ENCODE measurements at places on chromosomes 2 and 18.

DNA sequence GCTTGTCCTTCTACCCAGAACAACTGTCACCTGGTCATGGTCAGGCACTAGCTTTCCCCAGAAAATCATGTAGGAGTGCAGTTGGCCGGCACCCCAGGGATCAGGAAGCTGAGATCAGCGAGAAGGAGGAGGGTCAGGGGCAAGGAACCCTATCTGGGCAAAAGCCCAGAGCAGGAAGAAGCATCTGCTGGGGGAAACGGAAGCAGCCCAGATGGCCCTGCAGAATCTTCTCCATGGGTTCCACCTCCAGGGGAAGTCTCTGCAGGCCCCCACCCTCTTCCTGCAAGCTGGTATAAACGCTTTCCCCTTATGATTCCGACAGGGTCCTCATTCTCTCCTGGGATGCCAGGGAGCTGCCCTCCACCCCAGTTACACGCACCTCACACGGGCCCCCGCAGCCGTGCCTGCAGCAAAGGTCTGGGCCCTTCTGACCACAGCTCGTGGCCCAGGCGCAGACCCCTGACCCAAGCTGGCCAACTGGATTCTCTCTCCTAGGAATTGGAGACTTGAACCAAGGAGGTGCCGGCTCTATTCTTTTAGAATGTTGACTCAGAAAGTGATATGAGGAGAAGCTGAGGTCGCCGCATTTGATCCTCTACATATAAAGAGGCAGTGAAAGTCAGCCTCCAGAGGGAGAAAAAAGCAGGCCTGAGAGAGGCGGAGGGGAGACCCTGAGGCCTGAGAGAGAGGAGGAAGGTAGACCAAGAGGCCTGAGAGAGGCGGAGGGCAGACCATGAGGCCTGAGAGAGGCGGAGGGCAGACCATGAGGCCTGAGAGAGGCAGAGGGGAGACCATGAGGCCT is 71.0 kb downstream of the STPG4 start:
- no peak for DNase-seq

DNA sequence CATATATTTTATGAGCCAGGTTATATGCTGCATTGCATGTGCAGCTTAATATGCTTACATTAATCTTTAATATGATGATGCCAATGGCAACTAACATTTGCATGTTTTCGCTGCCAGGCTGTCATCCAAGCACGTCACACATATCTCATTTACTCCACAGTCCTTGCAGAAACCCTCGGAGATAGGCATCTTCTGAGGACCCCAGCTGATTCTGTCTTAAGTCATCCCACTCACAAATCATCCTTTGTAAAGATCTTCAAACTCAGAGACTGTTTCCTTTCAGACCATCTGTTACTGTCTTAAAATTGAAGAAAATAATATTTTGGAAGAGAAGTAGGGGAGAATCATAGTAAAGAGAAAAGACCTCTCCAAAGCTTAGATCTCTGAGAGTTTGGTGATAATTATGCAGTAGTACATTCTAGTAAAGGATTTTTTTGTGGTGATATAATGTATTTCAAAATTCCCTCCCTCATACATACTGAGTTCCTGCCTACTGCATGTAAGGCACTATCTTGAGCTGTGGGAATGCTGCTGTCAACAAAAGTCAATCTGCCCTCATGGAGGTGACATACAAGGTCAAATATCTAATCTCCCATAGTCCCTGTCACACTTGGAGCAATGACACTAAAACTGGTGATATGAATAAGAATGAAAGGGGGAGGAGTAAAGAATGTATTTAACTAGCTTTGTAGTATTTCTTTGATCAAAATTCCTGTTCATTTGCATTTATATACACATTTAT is 11.0 kb downstream of the ITGA4 start:
- DNase-seq = no peak

- no peak for DNase-seq
Observed at GRCh38 chr2:132978840-132979239, 308.8 kb upstream of the LYPD1 start.

GRCh38 chr2:196383799-196384198 is 212.4 kb upstream of the STK17B start:
- DNase-seq = no peak

DNA sequence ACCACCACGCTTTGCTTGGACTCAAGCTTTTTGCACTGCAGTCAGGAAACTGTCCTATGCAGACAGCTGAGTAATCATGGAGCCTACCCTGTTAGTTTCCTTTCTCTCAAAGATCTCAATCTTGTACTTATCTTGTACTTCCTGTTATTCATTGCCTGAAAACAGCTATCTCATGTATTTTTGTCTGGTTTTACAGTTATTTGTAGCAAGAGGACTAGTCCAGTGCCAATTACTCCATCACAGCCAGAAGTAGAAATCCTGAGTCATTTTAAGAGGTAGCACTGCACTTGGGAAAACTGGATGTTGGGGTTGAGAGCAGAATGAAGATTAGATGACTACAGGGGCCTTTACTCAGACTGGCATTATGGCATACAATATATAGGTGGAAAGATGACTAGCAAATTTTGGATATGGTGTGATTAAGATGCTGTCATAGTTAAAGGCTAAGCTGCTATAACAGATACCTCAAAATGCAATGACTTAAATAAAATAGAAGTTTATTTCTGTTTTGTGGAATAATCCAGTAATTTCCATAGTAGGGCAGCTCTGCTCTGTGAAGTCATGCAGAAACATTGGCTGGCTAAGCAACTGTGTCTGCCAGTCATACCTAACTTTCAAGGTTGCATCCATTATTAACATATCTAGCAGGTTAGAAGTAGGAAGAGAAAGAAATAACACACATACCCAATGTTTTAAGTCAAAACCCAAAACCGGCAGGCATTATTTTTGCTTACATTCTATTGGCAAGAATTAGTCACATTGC is 21.1 kb upstream of the CHMP3 start:
- DNase-seq = no peak

GRCh38 chr18:79409313-79409712 is 13.6 kb downstream of the NFATC1 start:
- DNase-seq = no peak

GRCh38 chr2:109538546-109538945 is 75.2 kb downstream of the SEPTIN10 start:
- DNase-seq = no peak

- no peak for DNase-seq
Observed at GRCh38 chr18:78656346-78656925, 323.2 kb upstream of the SALL3 start.

GRCh38 chr18:69715191-69715795 is 232.4 kb downstream of the CD226 start:
- DNase-seq = no peak

- DNase-seq = no peak
Observed at GRCh38 chr2:118738524-118739308, 108.7 kb downstream of the EN1 start.

DNA sequence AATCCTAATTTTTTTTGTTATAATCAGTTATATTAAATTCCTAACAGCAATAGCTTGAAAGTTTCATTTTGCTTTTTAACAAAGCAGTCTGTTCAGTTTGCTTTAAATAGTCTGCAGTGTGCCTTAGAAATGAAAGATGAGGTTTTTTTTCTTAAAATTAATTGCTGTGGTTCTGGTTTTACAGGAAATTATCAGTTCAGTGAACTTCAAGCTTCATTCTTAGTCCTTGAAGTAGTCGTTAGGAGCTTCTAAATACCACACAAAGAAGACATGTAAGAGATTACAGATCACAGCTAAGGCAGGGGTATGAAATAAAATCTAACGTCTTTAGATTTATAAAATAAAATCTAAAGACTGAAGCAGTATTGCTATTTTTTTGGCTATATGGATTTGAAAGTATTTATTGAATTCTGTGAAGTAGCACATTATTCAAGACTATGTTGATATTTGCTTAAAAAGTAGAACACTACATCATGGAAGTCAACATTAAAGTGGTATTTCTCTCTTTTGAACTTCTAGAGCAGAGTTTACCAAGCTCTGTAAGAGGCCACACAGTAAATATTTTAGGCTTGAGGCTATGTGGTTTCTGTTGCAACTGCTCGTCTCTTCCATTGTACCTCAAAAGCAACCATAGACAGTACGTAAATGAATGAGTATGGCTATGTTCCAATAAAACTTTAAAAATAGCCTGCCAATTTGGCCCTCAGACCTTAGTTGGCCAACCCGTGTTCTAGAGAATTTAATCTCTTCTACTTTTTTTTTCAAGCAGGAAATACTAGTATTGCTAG is 81.5 kb upstream of the STON1 start:
- DNase-seq = no peak

DNA sequence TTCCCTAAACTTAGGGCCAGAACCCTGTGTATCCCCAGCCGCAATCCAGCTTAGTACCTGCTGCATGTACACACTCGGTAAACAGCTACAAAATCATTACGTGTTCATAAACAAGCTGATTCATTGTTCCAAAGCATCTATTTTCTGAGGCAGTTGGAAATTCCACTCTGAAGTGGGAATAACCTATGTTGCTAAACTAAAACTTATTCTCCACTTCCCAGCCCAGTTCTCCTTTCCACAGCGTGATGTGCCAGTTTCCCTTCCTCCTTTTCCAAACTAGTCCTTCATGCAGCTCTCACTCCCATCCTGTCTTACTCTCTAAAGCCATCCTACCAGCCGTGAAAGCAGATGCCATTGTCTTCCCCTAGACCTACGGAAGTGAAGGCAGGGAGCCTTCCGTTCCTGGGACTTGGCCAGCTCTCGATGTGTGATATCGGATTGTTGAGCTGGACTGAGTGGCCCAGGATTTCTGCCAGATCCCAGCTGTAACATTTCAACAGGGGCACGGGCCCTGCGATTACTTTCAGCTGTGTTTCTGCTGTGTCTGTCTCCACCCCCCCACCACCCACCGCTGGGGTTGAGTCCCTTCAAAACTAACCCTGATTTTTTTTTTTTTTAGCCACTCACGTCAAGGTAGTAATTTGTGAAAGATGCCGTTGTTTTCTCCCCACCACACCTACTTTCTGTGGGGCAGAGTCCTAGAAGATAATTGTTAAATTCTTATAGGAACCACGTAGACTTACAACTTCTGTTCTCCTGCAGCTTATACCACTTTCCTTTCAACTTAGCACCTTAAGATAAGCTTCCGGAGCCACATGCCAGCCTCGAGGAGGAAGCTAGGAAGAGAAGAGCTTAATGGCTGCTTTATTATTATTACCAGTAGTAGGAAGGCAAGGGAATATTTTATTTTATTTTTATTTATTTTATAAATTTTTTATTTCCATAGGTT is 100.9 kb downstream of the CRIM1 start:
- no peak for DNase-seq

DNA sequence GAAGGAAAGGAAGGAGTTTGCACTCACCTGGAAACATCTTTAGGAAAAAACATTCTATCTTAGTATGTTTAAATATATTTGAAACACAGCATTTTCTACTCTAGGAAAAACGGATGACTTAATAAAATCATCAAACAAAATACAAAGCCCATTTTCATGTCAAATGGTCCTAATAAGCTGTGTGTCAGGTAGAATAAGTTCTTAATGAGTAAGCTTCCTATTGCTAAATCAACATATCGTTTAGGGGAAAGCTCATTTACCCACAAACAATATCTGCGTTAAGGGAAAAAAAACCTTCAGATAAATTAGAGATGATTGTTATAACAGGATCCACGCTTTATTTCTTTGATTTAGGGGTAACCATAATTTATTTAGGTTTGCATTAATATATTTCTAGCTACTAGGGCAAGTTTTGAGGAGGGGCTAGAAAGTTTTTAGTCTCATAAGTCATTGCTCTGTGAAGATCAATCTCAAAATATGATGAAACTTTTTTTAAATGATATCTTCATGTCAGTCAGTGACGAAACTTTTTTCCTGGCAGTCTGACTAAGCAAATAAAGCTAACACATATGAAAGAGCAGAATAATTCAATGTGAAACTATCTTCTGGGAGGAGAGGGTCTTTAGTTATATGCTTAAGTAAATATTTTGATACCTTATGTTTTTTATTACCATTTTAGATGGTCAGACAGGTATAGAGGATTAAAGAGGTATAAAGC is 147.1 kb downstream of the WDSUB1 start:
- DNase-seq = no peak

- DNase-seq = no peak
Observed at GRCh38 chr18:48721312-48721711, 182.5 kb downstream of the CTIF start.

DNA sequence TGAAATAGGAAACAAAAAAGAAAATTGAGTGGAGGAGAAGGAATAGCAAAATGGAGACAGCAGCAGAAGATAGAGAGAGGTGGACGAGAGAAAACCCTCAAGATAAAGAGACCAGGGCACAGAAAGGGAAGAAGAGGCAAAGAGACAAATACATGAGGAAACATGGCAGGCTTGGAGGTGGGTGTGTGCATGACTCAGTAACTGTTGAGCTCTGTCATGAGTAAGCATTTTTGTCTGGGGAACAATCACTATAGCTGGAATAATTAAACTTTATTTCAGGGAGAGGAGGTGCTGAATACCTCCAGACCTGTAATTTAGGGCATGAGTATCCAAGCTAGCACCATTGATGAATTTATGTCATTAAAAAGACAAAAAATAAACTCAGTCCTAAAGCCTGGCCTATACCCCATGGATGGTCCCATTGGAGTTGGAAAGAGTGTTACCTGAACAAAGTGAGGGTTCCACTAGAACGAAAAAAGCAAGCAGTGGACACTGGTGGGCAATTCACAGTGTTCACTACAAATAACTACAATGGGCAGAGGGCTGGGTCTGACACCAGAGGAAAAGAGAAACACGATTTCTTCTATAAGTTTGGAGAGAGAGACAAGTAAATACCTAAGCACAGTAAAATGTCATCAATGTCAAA is 145.5 kb downstream of the ADCYAP1 start:
- no peak for DNase-seq

DNA sequence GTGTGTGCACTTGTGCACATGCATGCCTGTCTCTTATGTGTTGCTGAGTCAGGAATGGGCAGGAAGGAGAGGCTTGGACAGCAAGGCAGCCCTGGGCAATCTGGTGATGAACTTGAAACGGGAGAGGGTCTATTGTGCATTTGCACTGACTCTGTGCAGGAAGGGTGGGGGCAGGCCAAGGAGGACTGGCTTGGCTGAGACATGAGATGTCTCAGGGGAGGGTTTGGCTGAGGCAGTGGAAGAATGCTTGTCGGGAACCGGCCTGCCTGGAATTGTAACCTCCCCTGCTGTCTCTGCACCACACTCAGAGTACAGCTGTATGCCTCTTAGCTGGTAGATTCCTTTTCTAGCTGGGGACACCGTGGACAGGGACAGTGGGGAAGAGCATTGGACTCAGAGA is 176.1 kb upstream of the TNP1 start:
- no peak for DNase-seq

GRCh38 chr2:32622570-32623310 is 5.1 kb upstream of the TTC27 start:
- no peak for DNase-seq
